ENCODE measurements at places on chromosomes 3 and 15.

- peak; percentile 39 for DNase-seq
- no peaks in the 10 kb centered on the region for H3K36me3 ChIP-seq
- peaks cover 15% of the 10 kb centered on the region for H3K4me1 ChIP-seq
- H3K27ac ChIP-seq: no peak overlapping the region
- no peak overlapping the region for H3K4me3 ChIP-seq
Observed at GRCh38 chr3:72938471-72939265, 50.8 kb downstream of the GXYLT2 start.

DNA sequence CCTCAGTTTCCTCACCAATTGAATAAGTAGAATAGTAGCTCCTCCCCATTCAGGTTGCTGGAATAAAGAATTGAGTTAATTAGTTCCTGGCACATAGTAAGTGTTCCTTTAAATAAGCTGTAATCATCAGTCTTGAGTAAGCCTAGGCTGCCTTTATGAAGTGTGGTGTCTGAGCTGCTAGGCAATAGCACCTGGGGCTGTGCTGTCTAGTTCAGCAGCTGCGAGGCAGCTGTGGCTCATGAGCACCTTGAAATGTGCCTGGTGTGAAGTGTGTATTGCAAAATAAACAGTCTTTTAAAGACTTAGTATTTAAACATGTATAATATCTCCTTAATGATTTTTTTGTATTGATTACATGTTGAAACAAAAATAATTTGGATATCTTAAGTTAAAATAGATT lies 77.6 kb downstream of the TOP2B start:
- no peak overlapping the region for H3K4me3 ChIP-seq
- DNase-seq: no peak
- no peak overlapping the region for H3K27ac ChIP-seq
- no peaks in the 10 kb centered on the region for H3K27me3 ChIP-seq
- no peaks in the 10 kb centered on the region for H3K36me3 ChIP-seq
- H3K4me1 ChIP-seq: no peaks in the 10 kb centered on the region

GRCh38 chr15:69128667-69129311 lies 31.6 kb upstream of the GLCE start:
- no peaks in the 10 kb centered on the region for H3K36me3 ChIP-seq
- no peaks in the 10 kb centered on the region for H3K27me3 ChIP-seq
- H3K4me1 ChIP-seq: peaks cover 9% of the 10 kb centered on the region
- H3K4me3 ChIP-seq: no peak overlapping the region
- DNase-seq: peak; percentile 57
- H3K27ac ChIP-seq: peak overlapping the region; percentile 69

GRCh38 chr3:67706934-67707333 lies 52.5 kb upstream of the SUCLG2 start:
- H3K4me3 ChIP-seq: no peak overlapping the region
- DNase-seq: no peak
- no peaks in the 10 kb centered on the region for H3K27me3 ChIP-seq
- no peaks in the 10 kb centered on the region for H3K36me3 ChIP-seq

DNA sequence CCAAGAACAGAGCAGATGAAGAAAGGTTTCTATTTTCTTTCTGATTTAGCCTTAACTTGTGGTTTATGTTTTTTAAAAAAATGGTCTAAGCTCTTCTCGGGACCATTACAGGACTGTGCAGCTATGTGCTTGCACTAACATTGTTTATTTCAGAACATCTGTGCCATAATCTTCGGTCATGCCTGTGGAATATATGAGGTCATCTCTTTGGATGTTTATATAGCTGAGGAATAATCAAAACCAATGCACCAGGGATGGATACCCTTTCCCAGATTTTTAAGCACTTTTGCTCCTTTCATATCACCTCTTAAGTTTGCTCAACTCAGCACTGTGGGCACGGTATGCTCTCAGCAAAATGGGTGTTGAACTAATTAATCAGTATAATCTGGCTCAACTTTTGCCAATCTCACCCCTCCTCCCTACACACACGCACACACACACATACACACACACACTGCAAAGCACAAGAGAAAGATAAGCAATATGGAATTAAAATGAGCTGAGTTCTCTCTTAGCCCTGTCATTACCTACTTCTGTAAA lies 268.5 kb upstream of the TMC3 start:
- H3K27me3 ChIP-seq: no peaks in the 10 kb centered on the region
- DNase-seq: no peak
- H3K4me1 ChIP-seq: no peaks in the 10 kb centered on the region
- no peak overlapping the region for H3K4me3 ChIP-seq
- no peaks in the 10 kb centered on the region for H3K36me3 ChIP-seq

- no peak overlapping the region for H3K4me3 ChIP-seq
- H3K4me1 ChIP-seq: no peaks in the 10 kb centered on the region
Observed at GRCh38 chr15:59255680-59256336, 49.2 kb downstream of the LDHAL6B start.

DNA sequence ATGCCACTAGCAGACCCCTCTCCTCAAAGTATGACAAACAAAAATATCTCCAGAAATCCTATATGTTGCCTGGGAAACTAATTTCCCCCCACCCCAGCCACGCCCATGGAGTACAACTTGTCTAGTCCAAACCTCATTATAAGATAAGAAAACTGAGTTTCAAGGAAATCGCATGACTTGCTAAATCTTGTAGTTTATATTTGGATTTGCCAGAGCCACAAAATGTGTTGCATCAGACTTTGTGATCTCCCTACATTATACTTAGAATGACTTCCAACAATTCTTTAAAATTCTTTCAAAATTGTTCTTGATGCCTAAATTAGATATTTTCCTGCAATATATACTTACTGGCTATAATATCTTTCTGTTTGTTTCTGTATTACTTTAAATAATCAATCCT lies 1034.4 kb downstream of the IGSF11 start:
- H3K4me3 ChIP-seq: no peak overlapping the region
- H3K27me3 ChIP-seq: peaks cover 27% of the 10 kb centered on the region
- no peak overlapping the region for H3K27ac ChIP-seq
- H3K36me3 ChIP-seq: no peaks in the 10 kb centered on the region

DNA sequence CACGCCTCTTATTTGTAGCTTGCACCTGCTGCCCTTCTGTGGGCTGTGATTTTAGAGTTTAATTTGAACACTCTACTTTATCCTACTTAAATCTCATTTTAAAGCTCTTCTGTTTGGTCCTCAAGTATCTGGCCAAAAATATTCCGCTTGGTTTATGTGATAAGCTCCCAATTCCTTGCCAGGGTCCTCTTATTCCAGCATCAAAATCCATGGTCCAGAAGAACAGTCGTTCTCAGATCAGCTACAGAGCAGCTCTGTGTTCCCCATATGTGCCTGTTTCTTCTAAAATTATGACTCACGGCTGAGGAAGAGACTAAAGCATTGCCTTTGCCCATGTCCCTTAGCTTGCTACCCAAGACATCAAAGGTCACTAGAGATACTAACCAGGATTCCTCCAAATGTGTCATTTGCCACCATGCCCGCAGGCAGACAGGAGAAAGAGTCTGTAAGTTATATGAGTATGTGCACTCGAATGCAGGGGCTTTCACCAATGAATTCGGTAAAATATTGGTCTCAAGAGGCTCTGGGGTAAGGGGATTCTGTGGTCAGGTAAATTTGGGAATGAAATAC lies 115.2 kb upstream of the ETV5 start:
- no peaks in the 10 kb centered on the region for H3K36me3 ChIP-seq
- no peak for DNase-seq
- no peaks in the 10 kb centered on the region for H3K27me3 ChIP-seq
- H3K4me1 ChIP-seq: no peaks in the 10 kb centered on the region

- no peaks in the 10 kb centered on the region for H3K36me3 ChIP-seq
- no peak overlapping the region for H3K4me3 ChIP-seq
- H3K27me3 ChIP-seq: no peaks in the 10 kb centered on the region
- DNase-seq: no peak
Observed at GRCh38 chr3:165903885-165904630, 66.8 kb upstream of the BCHE start.

GRCh38 chr3:190621927-190622326 lies 108.0 kb downstream of the IL1RAP start:
- H3K4me3 ChIP-seq: no peak overlapping the region
- no peaks in the 10 kb centered on the region for H3K27me3 ChIP-seq

- no peaks in the 10 kb centered on the region for H3K36me3 ChIP-seq
- H3K27me3 ChIP-seq: no peaks in the 10 kb centered on the region
- DNase-seq: no peak
- H3K4me3 ChIP-seq: no peak overlapping the region
- H3K27ac ChIP-seq: no peak overlapping the region
Observed at GRCh38 chr3:153503873-153504272, 341.8 kb downstream of the RAP2B start.

GRCh38 chr3:194381460-194381875 lies 11.9 kb upstream of the LRRC15 start:
- no peaks in the 10 kb centered on the region for H3K27me3 ChIP-seq
- no peaks in the 10 kb centered on the region for H3K4me1 ChIP-seq
- H3K4me3 ChIP-seq: no peak overlapping the region
- no peak for DNase-seq
- H3K27ac ChIP-seq: no peak overlapping the region

DNA sequence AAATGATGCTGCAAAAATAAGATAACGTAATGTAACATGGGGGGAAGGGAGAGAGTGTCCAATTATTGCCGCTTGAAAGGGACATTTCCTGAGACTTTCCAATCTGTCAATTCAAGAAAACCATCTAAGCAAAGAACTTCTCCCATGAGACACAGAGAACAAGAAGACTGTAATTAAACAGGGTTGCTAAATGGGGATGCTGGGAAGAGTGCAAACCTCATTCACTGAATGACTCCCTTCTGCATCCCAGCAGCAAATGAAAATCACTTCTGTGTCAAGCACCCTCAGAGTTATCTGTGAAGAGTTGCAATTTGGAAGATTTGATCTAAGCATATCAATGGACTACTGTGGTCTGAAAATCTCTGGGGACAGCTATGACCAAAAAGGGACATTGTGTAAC lies 3.6 kb downstream of the RFT1 start:
- H3K36me3 ChIP-seq: no peaks in the 10 kb centered on the region
- peaks cover 10% of the 10 kb centered on the region for H3K4me1 ChIP-seq
- DNase-seq: no peak
- H3K4me3 ChIP-seq: no peak overlapping the region

DNA sequence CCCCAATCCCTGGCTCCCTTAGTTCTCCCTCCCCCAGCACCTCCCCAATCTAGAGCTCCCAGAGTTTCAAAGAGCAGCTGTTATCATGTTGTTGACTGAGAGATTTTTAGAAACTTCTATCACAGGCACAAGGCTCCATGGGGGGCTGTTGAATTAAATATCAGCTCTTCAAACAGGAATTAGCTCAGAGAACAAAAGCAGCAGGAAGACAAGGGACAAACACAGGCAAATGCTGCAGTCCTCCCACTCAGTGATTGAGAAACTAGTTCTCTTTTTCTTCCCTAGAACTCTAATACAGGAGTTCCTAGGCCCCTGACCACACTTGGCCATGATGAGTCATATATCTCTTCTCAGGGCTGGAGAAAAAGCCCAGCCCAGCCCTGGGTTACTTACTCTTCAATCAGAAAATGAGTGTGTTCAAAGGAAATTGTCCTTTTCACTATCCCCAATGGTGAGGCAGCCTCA lies 262.1 kb downstream of the IGSF11 start:
- H3K36me3 ChIP-seq: no peaks in the 10 kb centered on the region
- no peak overlapping the region for H3K27ac ChIP-seq
- no peak overlapping the region for H3K4me3 ChIP-seq
- DNase-seq: no peak
- H3K4me1 ChIP-seq: no peaks in the 10 kb centered on the region

GRCh38 chr3:157204431-157204830 lies 44.5 kb upstream of the CCNL1 start:
- DNase-seq: no peak
- H3K27ac ChIP-seq: no peak overlapping the region
- peaks cover 5% of the 10 kb centered on the region for H3K4me1 ChIP-seq
- no peaks in the 10 kb centered on the region for H3K27me3 ChIP-seq

DNA sequence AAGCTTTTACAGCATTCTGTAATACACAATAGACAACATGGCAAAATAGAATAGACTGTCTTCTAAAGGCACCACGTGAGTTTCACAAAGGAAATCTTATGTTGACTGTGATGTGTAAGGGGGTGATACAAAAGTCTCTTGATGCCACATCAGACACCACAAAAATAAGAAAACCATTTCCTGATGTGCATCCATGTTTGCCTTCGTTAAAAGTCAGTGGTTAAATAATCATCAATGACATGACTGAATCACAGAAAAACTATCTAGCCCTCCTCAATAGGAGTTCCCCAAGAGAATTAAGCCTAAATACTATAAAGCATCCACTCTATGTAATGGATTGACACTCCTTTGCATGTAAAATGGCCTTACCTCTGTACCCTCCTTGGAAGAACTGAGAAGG lies 198.6 kb upstream of the SLC2A2 start:
- H3K27ac ChIP-seq: no peak overlapping the region
- H3K27me3 ChIP-seq: no peaks in the 10 kb centered on the region
- H3K4me1 ChIP-seq: no peaks in the 10 kb centered on the region
- no peak for DNase-seq
- H3K4me3 ChIP-seq: no peak overlapping the region

DNA sequence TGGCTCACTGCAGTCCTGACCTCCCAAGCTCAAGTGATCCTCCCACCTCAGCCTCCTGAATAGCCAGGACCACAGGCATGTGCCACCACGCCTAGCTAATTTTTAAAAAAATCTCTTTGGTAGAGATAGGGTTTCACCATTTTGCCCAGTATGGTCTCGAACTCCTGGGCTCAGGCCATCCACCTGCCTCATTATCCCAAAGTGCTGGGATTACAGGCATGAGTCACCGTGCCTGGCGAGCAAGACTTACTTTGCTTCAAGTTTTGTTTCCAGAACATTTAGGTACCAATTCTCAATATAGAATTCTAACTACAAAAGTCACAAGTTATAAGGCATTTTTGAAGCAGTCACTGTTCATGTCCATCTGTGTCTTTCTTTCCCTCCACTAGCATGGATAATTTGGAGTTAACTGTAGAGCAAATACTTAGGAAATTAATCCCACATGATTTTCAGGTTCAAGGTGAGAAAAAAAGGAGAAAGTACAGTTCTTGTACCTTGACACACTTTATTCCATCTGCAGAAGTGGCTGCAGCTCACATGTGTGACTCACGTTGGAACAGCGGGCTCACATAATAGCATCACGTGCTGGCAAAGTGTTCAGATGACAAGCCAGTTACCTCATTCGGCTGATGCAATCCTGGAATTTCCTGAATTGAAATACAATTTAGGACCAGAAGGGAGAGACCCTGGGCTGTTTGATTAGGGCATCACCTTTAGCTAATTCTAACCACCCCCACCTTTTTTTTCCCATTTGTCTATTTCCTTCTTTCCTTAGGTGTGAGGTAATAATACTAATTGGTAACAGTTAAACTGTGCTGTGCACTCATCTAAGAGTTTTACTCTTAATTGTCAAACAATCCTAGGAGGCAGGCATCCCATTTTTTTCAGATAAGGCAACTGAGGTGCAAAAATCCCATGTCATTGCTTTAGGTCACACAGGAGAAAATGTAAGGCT lies 46.9 kb upstream of the NEDD4 start:
- no peak overlapping the region for H3K4me3 ChIP-seq
- H3K27me3 ChIP-seq: no peaks in the 10 kb centered on the region
- peak overlapping the region; percentile 66 for H3K27ac ChIP-seq
- DNase-seq: peak; percentile 80
- H3K36me3 ChIP-seq: no peaks in the 10 kb centered on the region

DNA sequence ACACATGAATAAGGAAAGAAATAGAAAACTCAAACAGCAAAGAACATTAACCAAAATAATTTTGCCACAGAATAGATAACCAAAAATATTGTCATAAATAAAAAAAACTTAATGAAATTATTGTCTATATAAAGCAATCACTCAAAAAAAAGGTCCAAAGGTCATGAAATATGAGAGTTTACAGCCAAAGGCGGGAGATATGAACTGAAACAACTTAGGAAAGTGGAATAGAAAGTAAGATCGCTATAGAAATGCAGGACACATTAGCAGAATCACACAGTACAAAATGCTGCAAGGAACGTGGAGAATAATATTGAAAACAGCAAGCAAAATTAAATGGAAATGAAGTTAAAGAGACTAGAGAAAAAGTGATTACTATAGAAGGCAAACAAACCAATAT lies 375.0 kb upstream of the ARHGEF26 start:
- H3K4me1 ChIP-seq: no peaks in the 10 kb centered on the region
- no peak overlapping the region for H3K4me3 ChIP-seq
- no peak overlapping the region for H3K27ac ChIP-seq
- no peak for DNase-seq

Data from left lung (tissue), 14 donors.